Stimulated activated CD4-positive, alpha-beta T cell treated with anti-CD3 and anti-CD28 coated beads, Interleukin-15, amount 100 ng/mL, for 1 hour (primary cell): ENCODE measurements at places on chromosomes 1 and 21.

GRCh38 chr1:95793893-95794292 lies 559.9 kb downstream of the RWDD3 start:
- DNase-seq = no peak

GRCh38 chr1:6167391-6168303 lies 12.5 kb downstream of the CHD5 start:
- DNase-seq = no peak

DNA sequence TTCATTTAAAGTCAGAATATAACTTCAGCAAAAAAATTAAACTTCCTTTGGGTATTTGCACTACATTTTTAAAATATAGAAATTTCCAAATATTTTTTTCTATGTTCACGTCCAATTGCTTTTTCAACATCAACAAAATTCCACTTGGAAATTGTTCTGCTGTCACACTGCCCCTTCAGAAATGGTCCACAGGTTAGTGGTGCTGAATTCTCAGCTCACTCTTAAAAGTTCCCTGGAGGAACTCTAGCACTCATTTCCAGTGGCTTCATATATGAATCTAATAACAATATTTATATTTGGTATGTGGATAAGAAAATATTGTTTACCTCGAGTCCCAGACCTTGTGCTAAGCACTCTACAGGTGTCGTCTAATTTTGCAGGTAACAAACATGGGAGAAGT lies 27.4 kb upstream of the VAV3 start:
- DNase-seq = no peak

DNA sequence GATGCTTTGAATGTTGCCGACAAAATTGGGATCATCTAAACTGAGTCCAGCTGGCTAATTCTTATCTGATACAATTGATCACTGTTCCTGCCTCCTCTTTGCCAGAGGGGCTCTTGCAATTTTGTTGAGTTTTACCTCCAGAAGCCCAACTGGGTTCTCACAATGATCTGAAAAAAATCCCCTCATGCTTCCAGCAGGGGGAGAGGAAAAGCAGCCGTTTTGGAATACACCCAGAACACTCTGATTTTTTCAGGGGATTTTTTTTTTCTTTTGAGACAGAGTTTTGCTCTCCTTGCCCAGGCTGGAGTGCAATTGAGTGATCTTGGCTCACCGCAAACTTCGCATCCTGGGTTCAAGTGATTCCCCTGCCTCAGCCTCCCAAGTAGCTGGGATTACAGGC lies 13.9 kb upstream of the RERE start:
- no peak for DNase-seq

DNA sequence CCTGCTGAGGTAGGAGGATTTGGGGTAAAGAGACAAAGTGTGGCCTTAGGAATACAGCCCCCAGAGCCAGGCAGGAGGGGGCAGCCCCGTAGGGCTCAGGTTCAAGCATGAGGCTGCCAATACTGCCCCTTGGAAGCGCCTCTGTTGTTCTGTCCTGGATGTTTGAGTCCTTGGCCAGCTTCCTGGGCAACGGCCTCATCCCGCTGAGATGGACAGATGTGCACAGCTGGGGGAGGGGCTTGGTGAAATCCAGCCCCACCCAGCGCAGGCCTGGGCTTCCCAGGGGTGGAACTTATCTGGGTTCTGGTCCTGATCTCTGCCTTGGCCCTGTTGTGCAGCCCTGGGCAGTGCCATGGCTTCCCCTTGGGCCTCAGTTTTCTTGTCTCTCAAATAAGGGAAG lies 34.8 kb upstream of the MAN1C1 start:
- DNase-seq = no peak

GRCh38 chr1:62954758-62955157 lies 170.8 kb downstream of the ATG4C start:
- DNase-seq = no peak
